ENCODE measurements at places on chromosomes 3 and 15.

DNA sequence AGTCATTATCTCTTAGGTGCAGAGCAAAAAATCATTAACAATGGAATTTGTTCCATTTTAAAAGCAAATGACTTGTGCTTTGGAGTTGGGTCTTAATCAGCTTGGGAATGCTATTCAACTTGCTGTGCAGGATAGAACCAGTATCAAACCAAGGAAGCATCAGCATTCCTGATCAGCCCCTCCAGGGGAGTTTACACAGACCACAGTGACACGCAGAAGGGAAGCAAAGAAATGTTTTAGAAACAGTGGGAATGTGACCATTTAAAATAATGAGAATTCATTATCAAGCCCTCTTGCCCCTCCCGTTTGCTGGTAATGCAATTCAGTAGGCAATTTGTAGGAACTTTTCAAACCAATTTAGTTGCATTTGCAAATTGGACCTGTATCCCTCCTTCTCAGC lies 155.1 kb downstream of the LRTM1 start:
- DNase-seq, result no peak

DNA sequence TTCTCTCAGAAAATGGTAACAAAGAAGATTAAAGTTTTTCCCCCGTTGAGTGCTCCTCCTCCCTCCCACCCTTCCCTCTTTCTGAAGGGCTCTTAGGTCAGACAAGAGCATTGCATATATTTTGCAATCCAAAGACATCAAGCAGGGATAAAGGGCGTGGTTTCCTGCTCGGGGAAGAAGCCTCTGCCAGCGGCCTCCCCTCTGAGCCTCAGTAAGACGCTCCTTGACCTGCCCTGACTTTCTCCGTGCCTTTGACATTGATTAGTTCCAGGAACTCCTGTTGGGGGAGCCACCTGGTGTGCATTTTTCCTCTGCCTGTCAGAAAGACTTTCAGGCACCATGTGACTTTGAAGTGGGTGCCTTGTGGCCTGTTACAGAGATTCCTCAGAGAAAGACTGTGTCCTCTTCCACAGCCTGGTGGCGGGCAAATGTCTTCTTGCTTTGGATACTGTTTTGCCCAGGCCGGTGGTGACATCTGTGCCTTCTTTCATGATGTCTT lies 87.2 kb upstream of the TBL1XR1 start:
- no peak for DNase-seq

DNA sequence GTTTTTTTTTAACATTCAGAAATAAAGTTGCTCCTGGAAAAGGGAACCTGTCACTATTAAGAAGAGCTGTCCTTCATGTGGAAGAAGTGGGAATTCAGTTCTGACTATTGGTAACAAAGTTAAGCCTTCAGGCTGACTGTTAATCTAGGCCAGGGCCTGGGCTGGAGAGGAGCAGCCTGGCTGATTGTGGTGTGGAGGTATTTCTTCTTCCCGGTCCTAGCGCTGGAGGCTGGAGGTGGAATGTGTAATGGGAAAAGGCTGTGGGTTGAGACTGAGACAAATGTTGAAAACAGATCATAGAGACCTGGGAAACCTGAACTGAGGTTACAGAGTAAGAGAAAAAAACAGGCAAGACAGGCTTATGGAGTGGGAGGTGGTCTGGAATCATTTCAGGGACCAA lies 23.8 kb upstream of the SH3BP5 start:
- no peak for DNase-seq

GRCh38 chr15:72585476-72586058 lies 68.9 kb upstream of the GOLGA6B start:
- DNase-seq, result no peak

DNA sequence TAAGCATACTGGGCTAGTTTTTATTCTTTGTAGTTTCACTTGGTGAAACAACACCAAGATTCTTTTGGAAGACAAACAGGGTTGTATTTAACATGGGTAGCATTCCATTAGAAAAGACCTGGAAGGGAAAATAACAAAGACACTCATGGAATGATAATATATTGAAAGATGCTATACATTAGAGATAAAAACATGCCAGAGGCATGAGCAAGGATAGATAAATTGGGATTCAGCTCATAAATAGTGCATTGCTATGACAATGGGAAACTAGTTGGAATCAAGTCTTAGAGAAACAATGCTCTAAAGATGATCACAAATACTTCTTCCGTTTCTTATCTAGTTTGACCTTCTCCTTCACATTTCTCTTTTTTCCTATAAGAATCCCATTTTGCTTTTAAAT lies 677.4 kb downstream of the ZNF385D start:
- no peak for DNase-seq

DNA sequence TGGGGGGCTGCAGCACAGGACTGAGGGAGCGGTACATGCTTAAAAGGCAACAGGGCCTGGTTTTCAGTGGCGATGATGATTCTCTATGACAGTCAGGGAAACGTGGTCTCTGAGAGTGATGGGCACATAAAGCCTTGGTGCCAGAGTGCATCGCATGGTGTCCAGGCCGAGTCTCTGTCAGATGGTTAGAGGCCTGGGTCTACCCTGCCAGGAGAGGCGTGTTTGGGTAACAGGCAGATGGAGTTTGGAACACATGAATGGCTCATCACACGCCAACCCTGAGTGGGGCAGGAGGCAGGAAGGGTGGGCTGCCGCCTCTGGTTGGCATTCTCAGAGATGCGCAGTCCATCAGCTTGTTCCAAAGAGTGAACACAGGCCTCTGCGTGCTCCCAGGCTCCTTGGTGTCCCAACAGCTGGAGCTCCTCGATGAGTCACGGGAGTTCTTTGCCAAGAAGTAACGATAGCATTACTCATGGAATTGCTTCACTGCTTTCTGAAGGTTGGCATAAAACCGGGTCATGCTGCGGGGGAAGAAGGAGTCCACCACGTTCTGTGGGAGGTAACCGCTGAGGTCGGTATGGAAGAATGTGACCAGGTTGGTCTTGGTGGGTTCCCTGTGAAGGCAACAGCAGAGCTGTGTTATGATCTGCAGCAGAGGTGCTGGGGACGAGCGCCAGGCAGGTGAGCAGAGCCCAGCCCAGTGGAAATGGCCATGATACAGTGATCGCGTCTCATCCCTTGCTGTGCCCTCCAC lies 11.0 kb downstream of the STARD5 start:
- DNase-seq, result no peak

- no peak for DNase-seq
Measured at GRCh38 chr3:151383956-151384355, 597 bp downstream of the P2RY12 start.

DNA sequence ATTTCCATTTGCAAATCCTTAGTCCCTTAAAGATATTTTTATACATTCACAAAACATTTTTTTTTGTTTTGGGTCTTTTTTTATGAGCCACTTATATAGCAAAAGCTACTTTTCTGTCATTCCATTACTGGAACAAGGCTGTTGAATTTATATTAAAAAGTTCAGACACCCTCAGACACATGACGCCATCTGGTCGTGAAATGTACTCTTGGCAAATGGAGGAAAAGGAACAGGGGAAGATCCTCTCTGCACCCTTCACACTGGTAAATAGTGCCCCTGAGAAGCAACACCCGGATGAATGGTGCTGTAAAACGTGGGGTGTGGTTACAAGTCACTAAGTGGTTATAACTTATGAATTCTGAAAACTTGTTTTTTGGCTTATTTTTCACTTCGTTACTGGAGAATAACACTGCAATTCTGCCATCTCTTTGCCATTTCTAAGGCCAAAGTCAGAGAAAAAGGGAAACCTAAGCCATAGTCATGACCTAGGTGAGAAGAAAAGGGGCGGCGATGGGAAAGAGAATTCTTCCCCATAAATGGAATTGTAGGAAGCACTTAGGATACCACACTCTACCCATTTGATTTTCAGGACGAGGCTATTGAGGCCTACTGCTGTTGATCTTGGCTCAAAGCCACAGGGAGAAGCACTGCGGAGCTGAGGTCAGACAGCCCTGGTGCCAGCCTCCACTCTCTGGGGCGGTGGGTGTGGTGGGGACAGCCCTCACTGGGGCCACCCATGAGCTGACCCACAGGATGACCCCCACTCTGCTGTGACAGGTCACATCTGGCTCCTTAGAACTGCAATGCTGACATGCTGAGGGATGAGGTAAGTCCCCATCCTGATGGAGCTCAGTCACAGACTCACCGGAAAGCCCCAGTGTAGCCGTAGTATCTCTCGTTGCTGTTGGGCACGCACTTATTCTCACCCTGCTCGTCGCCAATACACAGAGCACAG lies 21.9 kb downstream of the LTF start:
- DNase-seq, result no peak

DNA sequence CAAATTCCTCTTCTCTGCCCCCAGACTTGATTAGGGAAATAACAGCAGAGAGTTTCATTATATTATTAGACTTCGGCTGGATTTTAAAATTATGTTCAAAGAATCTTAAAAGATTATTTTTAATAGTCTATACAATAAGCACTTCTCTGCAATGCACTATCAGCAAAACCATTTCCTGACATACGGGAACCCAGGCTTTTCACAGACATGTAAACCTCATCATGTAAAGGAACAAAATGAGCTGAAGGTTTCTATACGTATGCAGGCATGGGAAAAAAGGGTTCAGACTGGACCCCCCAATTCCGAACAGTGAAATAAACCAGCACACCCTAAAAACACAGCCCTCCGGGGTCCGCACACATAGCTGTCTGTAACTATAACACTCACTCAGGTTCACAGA lies 77.5 kb upstream of the LMOD3 start:
- no peak for DNase-seq

GRCh38 chr3:171783086-171783485 lies 27.2 kb downstream of the PLD1 start:
- DNase-seq, result no peak

- no peak for DNase-seq
Measured at GRCh38 chr15:47265686-47266085, 451.6 kb upstream of the SEMA6D start.

DNA sequence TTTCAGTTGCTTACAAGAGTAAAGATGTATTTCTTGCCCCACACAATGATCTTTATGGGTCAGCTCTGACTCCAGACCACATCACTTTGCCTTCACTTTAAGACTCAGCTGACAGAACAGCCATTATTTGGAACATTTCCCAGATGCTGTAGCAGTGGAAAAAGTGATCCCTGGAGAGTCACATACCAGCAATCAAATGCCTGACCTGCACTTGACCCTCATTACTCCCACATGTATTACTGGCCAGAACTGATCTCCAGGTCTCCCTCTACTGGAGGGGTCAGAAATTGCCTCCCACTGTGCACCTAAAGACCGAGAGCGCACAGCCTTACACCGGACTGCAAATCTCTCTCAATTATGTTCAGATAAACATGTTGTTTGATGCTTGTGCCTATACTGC lies 88.6 kb upstream of the ZNF385D start:
- DNase-seq, result no peak

- DNase-seq, result no peak
Measured at GRCh38 chr3:172189987-172190603, 150.7 kb downstream of the FNDC3B start.

- no peak for DNase-seq
Measured at GRCh38 chr3:173217127-173217526, 76.1 kb upstream of the SPATA16 start.

DNA sequence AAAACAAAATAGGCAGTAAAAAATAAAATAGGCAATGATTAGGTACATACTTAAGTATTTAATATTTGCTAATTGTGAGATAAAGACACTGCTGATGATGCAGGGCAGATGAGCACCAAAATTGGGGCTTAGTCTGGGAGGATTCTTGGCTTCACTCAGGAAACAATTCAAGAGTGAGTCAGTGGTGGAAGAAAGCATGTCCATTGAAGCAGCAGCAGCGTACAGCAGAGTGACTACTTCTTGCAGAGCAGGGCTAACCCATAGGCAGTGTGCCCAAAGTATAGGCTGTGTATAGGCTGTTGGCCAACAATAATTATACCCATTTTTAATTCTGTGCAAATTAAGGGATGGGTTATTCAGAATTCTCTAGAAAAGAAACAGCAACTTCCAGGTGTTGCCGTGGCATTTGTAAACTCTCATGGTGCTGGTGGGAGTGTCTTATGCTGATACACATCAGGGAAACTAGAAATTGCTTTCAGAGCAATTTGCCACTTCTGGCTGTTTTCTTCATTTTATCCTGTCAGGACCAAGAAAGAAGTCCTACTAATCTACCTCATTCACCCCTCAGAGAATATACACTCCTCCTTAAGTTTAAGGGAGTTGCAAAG lies 317.3 kb upstream of the NAALADL2 start:
- DNase-seq, result no peak

- DNase-seq, result no peak
Measured at GRCh38 chr3:184601576-184602371, 40.2 kb downstream of the EPHB3 start.

- no peak for DNase-seq
Measured at GRCh38 chr15:90482124-90483011, 47.4 kb upstream of the CRTC3 start.

DNA sequence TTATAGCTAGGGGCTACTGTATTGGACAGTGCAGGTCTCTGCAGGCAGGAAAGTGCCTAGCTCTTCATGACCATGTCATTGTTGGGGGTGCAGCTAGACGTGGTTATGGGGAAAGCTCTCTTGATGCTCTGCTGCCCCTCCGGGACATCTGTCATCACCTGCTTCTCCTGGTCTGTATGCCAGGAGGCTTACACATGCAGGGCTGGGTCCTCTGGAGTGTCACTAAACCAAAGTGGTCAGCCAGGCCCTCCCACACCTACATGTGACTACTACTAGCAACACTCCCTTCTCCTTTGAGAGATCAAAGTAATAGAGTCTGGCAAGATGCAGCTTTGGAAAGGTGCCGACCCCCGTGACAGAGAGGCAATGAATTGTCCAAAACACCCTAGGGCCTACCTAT lies 98.5 kb downstream of the SST start:
- DNase-seq, result no peak

GRCh38 chr3:101865751-101866509 lies 16.6 kb downstream of the NFKBIZ start:
- no peak for DNase-seq

- DNase-seq, result no peak
Measured at GRCh38 chr3:105862217-105862616, 6.6 kb downstream of the CBLB start.

- DNase-seq, result no peak
Measured at GRCh38 chr3:76096836-76097588, 311.7 kb upstream of the ZNF717 start.

DNA sequence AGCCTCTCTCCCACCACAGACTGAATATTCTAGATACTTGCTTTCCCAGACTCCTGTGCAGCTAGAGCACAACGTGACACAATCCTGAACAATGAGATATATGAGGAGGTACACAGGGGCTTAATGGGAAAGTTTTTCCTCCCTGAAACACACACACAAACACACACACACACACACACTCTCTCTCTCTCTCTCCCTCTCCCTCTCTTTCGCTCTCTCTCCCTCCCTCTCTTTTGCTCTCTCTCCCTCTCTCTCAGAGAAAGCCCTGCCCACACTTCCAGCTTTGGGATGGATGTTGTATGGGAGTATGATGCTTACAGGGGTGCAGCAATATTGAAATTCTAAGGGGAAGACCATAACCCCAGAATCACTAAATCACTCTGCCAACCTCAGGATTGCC lies 110.1 kb downstream of the PLD1 start:
- no peak for DNase-seq

- DNase-seq, result no peak
Measured at GRCh38 chr3:61924090-61924735, 362.8 kb downstream of the PTPRG start.

- no peak for DNase-seq
Measured at GRCh38 chr3:171028779-171029232, 2.3 kb upstream of the SLC2A2 start.

- DNase-seq, result no peak
Measured at GRCh38 chr3:87145553-87145952, 81.6 kb upstream of the CHMP2B start.
